Stimulated activated naive CD8-positive, alpha-beta T cell treated with anti-CD3 and anti-CD28 coated beads, Interleukin-15, Interleukin-2, amounts not matched to agents 100 U/mL and 50 U/mL, for 24 hours (primary cell): ENCODE measurements at places on chromosomes 2 and 18.

- DNase-seq = no peak
Observed at GRCh38 chr2:216936954-216937357, 77.1 kb upstream of the TNP1 start.

DNA sequence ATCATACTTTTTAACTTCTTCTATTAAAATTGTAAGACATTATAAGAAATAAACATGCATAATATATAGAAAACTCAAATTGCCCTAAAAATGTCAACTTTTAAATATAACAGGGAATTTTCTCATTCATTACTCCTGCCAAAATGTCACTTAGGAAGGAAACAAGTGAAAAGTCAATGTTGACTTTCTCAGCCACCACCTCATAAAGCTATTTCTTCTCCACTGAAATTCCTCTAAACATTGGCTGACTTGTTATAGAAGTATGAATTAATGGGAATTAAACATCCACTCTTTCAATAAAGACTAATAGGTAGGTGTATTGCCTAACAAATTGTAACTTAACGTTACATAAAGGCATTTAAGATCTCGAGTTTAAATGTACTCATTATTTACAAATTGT is 499.7 kb upstream of the SYT4 start:
- DNase-seq = no peak

- DNase-seq = no peak
Observed at GRCh38 chr2:125961739-125962138, 694.2 kb upstream of the GYPC start.

GRCh38 chr2:106959975-106960682 is 74.2 kb upstream of the ST6GAL2 start:
- DNase-seq = no peak

DNA sequence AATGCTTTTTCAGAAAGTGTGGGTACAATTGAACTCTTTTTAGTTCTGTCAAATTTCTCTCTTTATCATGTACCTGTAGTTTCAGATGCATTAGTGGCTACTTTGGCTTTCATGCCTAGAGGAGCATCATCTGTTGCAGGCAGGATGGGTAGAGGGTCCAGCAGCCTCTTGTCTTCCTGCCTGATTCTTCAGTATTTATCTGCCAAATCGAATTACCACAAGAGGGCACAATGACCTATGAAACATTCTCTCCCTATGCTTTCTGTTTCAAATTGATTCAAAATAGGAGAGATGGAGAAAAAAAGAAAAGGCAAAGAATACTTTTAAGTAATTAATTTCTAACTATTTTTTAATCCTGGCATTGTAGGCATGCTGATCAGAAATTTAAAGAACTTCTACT is 477.2 kb downstream of the TRIB2 start:
- no peak for DNase-seq

- peak; percentile 59 for DNase-seq
Observed at GRCh38 chr2:42663106-42663780, 94.8 kb downstream of the MTA3 start.

- no peak for DNase-seq
Observed at GRCh38 chr2:127400533-127400896, 12.7 kb upstream of the MAP3K2 start.

GRCh38 chr18:67023059-67023458 is 419.2 kb upstream of the CDH19 start:
- DNase-seq = no peak

DNA sequence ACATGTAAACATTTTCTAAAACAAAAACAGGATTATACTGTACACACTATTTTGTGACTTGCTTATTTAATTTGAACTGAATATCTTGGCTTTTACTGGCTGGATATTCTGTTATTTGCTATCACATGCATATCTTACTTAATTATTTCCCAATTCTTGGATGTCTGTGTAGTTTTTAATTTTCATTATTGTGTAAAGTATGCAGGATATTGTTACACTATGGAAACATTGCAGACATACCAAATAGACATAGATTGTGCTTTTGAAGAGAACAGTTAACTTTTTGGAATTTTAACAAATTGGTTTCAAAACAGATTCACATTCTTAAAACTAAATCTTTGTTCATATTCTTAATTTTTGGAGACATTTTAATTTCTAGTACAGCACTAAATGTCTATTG is 2.1 kb downstream of the PHOSPHO2 start:
- DNase-seq = no peak

DNA sequence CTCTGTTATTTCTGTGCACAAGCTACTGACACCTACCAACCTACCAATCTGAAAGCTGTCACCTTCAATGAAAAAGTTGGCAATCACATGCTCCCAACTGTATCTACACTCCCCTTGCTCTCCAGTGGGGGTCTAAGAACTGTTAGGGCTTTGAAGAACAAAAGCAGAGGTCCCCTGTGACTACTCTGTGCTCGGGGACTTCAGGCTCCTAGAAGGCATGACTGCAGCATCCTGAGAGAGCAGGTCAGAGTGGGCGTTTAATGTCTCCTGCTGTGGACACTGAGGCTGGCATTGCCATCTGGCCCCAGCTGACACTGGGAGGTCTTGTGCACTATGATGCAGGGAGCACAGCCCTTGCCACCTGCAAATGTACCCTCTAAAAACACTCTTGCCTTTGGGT is 93.3 kb downstream of the ACTR2 start:
- DNase-seq = no peak
